ENCODE measurements at places on chromosomes 2 and 18.

DNA sequence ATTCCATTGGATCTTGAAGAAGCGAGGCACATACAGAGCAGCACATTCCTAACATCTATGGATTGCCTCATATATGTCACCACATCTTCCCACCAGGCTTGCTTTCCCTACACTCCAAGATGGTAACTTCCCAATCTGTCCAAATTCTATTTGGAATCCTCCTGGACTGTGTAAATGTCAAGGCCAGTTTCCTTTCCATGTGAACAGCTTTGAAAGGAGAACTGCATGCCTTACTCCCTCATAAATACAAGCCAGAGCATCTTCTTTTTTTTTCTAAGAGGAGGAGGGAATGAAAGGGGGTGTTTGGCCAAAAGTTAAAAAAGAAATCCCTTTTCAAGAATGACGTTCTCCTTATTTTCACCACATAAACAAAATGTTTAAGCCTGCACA lies 103.8 kb upstream of the OSR1 start:
- DNase-seq: no peak

GRCh38 chr2:54724560-54725342 lies 1.3 kb downstream of the EML6 start:
- DNase-seq: no peak

DNA sequence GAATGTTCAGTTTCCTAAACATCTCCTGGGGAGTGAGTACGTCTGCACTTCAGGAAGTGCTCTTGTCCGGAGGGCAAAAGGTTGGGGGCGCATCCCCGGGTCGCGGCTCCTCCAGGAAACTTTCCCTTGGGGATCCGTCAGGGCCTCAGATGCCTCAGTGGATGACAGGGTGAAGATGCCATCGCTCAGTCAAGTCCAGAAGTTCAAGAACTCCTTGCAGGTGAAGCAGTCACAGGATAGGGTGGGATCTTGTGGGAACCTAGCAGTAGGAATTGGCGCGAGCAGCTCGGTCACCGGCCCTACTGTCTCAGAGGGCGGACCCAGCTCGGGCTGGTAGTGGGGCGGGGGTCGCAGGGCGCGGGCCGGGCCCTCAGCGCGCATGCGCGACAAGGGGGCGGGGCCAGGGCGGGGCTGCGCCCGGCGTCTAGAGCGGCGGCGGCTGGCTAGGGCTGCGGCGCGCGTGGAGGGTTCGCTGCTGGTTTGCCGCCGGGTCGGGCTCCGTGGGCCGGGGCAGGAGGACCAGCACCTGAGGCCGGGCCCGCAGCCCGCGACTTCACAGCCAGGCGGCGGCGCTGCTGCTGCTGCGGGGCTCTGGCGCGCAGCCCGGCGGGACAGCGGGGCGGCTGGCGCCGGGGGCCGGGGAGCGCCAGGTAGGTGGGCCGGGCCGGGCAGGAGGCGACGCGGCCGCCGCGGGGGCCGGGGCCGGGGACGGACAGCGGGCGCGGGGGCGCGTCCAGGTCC lies at the start of gene INPP4A:
INPP4A (plus strand) TSS at position 423 of the 741 bp plus-strand sequence. CDS start 75,191 bp downstream, outside the sequence.
- DNase-seq: peak; percentile 59

DNA sequence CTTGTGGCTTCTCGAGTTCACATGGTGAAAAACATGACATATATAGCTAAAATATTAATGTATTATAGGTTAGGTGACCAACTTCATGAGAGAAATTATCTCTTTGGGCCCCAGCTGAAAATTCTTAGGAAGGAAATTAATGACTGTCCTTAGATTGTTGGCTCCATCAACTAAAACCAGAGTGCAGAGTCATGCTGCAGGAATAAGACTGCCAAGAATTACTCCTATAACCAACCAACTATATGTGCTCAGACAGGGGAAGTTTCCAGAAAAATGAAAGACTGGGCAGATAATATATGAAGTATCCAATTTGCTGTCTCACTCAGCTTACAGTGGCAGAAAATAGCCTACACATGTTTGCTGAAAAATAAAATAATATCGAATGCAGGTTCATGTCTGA lies 71.0 kb upstream of the TMEFF2 start:
- DNase-seq: no peak

DNA sequence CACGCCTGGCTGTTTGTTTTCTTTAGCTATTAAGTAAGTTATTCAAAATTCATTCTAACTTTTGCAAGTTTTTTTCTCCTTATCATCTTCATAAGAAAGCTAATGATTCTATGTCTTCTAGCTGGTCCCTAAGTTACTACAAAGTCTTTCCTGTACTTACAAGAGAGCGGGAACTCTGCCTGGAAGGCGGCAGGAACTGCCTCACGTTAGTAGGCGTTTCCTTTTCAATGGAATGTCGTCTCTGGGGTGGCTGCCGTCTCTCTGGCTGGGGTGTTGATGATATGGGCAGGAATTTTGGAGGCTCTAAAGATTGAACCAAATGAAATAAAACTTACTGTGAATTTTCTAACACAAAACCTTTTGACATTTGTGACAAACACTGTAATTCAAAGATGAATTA lies 55.5 kb downstream of the PRELID3A start:
- DNase-seq: no peak

DNA sequence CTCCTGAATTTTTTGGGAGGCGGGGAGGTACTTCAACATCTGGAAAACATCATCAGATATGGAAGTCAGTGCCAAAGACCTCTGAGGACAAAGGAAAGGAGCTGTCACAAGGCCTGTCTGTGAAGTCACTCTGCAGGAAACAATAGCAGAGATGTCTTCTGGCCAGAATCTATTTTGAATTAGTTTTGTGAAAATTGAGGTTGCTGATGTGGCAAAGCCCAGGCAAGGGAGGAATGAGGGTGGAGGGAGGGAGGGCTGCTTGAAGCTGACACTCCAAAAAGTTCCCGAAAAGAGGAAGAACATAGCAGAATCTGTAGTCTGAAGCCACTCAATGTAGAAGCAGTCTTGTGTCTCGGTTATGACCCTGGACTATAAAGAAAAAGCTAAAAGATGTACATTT lies 151.1 kb upstream of the LHCGR start:
- no peak for DNase-seq

DNA sequence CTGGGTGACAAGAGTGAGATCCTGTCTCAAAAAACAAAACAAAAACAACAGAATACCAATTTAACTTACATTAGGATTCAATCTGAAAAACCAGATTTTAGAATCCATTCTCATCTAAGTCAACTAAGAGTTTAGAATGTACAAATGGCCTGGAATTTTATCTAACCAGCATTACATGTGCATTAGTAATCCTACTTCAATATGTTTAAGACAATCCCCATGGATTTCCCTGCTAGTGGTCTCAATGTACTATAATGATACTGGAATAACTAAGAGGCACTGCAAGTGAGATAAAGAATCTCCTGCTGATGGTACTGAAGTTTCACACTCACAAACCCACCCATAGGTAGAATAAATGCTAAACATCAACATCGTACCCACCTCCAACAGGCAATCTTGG lies 53.9 kb upstream of the DNER start:
- DNase-seq: no peak

DNA sequence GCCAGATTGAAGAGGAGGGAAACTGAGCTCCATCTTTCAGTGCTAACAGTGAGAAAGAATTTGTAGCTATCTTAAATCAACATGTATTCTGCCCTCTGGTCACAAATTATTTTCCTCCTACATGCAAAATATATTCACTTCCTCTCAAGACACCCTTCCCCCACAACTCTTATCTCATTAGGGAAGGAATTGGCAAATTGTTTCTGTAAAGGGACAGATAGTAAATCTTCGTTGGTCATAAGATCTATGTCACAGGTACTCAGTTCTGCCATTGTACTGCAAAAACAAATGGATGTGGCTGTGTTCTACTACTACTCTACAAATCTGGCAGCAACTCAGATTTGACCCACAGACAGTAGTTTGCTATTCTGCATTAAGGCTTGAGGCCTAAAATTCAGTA lies 53.0 kb upstream of the CYP20A1 start:
- no peak for DNase-seq

DNA sequence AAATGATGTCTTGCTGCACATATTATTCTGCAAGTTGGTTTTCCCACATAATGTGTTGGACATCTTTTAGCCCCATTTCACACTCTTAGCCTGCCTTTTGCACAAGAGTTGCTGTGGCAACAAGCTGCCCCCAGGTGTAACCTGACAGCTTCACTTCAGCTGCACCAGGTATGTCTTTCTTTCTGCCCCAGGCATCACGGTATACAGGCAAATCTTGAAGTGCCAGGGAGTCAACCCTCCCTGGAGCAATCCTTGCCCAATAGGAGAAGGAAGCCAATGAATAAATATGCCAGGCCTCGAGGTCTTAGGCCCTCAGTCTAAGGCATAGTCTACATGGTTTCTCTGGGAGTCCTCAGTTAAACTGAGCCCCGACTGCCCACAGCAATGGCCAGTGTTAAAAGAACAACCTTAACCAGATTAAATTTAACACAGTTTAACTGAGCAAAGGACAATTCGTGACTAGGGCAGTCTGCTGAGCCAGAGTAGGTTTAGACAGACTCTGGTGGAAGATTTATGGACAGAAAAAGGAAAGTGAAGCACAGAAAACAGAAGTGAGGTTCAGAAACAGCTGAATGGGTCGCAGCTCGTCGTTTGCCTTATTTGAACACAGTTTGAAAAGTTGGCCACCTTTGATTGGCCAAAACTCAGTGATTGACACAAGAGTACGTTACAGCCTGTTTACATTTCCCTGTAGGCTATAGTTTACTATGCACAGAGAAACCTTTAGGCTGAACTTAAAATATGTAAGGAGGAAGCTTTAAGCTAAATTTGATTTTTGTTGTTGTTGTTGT lies 32.0 kb upstream of the C1QL2 start:
- DNase-seq: no peak

DNA sequence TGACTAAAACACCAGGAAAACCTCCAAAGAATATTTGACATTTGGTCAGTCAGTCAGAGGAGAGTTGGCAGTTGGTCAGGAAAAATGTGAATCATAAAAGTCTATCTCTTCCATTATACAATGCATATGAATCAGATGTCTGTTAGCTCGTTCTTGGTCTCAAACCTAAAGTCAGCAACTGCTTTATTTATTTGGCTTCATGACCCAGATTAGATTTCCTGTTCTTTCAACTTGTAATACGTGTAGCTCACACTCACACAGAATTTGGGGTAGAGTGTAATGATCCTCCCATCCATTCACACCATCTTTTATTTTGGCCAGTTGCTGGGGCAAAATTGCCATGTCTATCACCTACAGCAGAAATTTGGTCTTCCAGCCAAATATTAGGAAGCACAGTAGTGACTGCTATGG lies 81.9 kb upstream of the COL5A2 start:
- no peak for DNase-seq

GRCh38 chr18:26460449-26461091 lies 87.8 kb downstream of the KCTD1 start:
- no peak for DNase-seq

DNA sequence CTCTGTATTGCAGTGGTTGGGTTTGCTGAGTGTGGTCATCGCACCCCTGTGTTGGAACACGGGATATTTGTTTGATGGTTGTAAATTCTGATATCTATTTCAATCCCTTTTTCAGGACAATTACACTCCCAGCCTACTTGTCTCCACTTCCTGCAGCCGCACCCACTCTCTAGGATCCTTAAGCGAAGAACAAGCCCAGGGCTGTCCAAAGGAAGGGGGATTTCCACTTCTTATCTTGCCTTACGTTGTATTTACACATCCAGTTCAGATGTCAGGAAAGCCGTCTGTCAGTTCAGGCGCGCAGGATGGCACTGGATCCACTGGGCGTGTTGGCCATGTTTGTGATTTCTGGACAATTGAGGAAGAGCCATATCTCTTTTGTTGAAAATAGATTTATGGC lies 834.5 kb upstream of the SALL3 start:
- no peak for DNase-seq

DNA sequence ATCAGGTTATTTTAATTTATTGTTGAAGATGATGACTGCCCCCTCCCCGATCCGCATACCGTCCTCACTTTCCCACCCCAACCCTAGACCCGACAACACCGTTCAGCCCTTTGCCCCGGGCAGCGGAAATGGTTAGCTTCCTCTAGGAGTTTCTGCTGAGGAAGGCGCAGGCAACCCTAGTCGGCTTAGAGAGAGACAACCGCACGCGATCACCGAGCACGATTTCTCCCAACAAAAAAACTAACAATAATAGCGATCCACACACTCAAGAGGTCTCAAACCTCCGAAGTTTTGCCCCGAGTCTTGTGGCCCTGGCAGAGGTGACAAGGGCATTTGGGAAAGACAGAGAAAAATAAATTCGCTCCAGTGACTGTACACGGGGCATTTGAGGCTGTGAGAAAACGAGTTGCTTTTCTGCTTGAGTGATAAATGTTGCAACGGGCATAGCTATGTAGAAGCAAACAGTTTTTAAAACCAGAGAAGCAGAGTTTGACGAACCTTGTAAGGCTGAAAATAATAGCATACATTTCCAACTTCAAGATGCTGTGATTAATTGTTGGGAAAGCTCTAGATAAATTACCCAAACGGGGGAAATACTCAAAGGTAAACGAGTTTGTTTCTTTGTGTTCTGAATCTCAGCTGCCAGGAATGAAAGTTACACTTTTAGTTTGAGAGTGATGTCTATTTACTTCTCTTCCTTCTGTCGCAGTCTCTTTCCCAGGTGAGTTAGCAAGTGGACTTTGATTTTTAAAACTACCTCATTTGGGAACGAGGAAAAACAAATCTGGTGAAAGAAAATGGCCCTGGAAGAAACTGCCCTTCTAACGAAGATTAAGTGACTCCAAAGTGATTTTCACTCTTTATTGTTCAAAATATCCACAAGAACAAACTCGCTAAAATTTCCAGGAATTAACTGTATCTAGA lies 11.0 kb upstream of the SIX3 start:
- DNase-seq: no peak

- DNase-seq: no peak
Observed at GRCh38 chr2:32772638-32773447, 145.0 kb downstream of the TTC27 start.

- no peak for DNase-seq
Observed at GRCh38 chr18:785242-785641, 26.8 kb downstream of the YES1 start.

GRCh38 chr2:64978514-64979268 lies 10.5 kb upstream of the SLC1A4 start:
- no peak for DNase-seq

DNA sequence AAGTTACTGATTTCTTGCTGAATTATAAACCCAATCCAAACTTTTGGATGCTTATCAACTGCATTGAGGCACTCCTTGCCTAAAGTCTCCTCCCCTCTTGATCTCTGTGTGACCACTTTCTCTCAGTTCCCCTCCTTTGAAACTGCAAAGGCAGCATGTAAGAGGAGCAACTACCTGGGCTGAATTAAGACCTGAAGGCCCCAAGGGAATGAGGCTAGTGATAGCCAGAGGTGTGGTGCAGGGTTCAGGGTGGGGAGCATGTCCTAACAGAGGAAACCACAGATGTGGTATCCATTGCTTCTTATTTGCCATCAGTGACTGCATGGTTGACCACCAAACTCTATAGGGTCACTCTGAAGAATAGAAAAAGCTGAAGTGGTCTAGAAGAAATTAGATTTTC lies 557.9 kb downstream of the TNS1 start:
- no peak for DNase-seq

- no peak for DNase-seq
Observed at GRCh38 chr2:98509542-98510321, 65.1 kb downstream of the INPP4A start.

DNA sequence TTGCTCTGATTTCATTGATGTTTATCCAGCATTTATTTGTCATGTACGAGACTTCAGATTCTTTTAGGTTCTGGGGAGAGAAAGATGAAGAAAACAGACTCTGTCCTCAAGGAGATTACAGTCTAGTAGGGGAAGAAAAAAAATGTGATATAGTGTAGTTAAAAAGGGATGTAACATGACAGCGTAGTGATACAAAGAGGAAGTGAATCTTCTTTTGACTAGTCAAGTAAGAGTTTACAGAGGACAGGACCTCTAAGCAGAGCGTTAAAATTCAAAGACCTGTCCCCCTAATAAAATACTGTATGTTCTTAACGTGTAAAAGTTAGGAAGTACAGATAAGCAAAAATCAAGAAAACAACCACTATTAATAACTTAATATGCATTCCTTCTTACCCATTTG lies 47.7 kb downstream of the NCOA1 start:
- no peak for DNase-seq

All from stimulated activated CD8-positive, alpha-beta memory T cell treated with anti-CD3 and anti-CD28 coated beads, Interleukin-15, amount 100 ng/mL, for 1 hour (primary cell).